ENCODE measurements at places on chromosomes 2 and 18. TPM values are rescaled to one million over a fixed set of nuclear protein-coding genes. Genes with fewer than 3 reads are reported as not detected.

GRCh38 chr2:226796840-226797288, 2.8 kb downstream of the IRS1 start:
- no peak for DNase-seq

DNA sequence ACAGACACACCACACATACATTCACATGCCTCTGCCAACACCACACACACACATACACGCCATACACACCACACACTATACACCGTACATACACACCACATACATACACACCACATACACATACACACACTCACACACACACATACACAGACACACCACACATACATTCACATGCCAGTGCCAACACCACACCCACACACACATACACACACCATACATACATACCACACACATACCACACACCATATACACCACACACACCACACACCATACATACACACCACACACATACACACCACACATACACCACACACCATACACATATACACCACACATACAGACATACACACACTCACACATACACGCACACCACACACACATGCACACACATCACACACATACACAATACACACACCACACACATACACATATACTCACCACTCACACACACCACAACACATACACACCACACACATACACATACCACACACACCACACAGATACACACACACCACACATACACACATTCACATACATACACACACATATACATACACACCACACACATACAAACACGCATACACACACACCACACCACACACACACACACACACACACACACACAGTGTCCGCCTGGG, 37.2 kb downstream of the MCFD2 start:
- no peak for DNase-seq

Gene DNER
- 2.5 TPM for polyA plus RNA-seq

DNA sequence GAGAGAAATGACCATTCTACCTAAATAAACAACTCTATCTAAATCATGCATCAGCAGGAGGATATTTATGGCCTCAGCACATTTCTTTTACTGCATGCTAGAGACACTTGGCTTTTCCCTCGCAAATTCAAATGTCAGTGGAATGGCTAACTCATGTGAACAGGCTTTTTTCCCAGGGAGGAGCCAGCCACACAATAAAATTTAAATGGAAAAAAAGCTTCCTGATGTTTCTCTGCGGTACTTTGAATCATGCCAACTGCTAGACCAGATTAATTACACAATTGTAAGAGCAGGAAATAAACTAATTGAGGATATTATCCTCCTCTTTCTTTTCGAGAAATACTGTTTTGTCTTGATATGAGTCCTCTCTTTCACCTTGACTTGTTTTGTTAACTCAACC, 676.3 kb downstream of the IRS1 start:
- no peak for DNase-seq

Gene SCYGR1
- polyA plus RNA-seq = not detected

Gene ARL5A
- 28.5 TPM for polyA plus RNA-seq

Gene SLC40A1
- polyA plus RNA-seq = 57.2 TPM

Gene DARS1
- polyA plus RNA-seq = 83.4 TPM

Data from muscle of arm (tissue), 14 donors.